ENCODE measurements at places on chromosomes 4 and X. TPM values are rescaled to one million over a fixed set of nuclear protein-coding genes. Genes with fewer than 3 reads are reported as not detected.
A peak's percentile ranks its signal among the peaks of the same experiment; 100 is the strongest.

The JCHAIN gene
- 1.5 TPM for polyA plus RNA-seq

The GYG2 gene
- polyA plus RNA-seq = 13.2 TPM

The CXCL11 gene
- 0.30 TPM for polyA plus RNA-seq

The PNPLA4 gene
- 16.1 TPM for polyA plus RNA-seq

The SRP72 gene
- polyA plus RNA-seq = 66.3 TPM

The NWD2 gene
- polyA plus RNA-seq = 0.64 TPM

- DNase-seq = no peak
These were observed 36.7 kb downstream of the CHRDL1 start for GRCh38 chrX:110758781-110759422.

DNA sequence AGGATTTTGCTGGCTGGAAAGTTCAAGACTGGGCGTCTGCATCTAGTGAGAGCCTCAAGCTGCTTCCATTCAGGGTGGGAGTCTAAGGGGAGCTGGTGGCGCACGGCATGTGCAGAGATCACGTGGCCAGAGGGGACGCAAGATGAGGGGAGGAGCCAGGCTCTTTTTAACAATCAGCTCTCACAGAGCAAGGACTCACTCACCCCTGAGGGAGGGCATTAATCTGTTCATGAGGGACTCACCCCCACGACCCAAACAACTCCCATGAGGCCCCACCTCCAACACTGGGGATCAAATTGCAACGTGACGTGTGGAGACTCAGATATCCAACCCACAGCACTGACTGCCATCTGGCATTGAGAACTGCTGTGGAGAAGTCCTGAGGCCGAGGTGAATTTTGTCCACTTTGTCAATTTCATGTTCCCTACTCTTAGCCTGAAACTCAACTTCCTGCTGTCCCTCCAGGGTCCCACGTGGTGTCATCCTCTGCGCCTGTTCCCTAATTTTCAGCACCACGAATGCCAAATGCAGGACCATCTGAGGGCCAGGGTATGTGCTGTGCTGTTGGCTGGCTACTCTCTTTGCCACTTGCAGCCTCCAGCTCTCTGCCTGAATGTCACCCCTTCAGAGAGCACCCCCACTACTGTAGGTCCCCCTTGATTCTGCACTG is 5.6 kb downstream of the ZFP92 start:
- DNase-seq = no peak

- no peak for DNase-seq
These were observed 329.0 kb downstream of the STIM2 start for GRCh38 chr4:27189683-27190082.

GRCh38 chr4:143285696-143286437 is 50.8 kb upstream of the GAB1 start:
- no peak for DNase-seq

GRCh38 chr4:23890369-23891063 is 669 bp upstream of the PPARGC1A start:
- DNase-seq = peak; percentile 18

GRCh38 chr4:55358246-55358645 is 12.2 kb downstream of the SRD5A3 start:
- DNase-seq = no peak

GRCh38 chr4:22343606-22344005 is 172.3 kb downstream of the ADGRA3 start:
- DNase-seq = no peak

- no peak for DNase-seq
These were observed 485.5 kb downstream of the TRAM1L1 start for GRCh38 chr4:116599859-116600258.

- DNase-seq = peak; percentile 54
These were observed 2340.7 kb downstream of the PCDH7 start for GRCh38 chr4:33060674-33061542.

- no peak for DNase-seq
These were observed 64.4 kb upstream of the ACSL4 start for GRCh38 chrX:109797311-109797975.

- DNase-seq = no peak
These were observed 626.8 kb downstream of the TLL1 start for GRCh38 chr4:166499820-166500219.

- DNase-seq = peak; percentile 1
These were observed 60.4 kb upstream of the TAF9B start for GRCh38 chrX:78199851-78200250.

DNA sequence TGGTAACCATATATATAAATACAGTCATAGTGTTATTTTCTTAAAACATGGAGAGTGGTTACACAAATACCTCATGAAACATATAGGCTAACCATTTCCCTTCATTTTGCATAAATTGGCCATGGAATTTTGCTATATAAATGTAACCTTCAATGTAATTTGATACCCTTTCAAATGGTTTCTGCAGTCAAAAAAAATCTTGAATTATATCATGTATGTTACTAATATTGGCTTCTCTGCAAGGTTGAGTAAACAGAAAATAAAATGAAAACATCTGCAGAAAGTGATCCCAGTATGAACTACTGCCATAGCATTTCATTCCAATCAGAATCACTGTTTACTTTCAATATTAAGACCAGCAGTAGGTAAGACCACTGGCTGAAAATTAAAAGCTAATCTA is 1165.9 kb upstream of the TENM3 start:
- DNase-seq = no peak

DNA sequence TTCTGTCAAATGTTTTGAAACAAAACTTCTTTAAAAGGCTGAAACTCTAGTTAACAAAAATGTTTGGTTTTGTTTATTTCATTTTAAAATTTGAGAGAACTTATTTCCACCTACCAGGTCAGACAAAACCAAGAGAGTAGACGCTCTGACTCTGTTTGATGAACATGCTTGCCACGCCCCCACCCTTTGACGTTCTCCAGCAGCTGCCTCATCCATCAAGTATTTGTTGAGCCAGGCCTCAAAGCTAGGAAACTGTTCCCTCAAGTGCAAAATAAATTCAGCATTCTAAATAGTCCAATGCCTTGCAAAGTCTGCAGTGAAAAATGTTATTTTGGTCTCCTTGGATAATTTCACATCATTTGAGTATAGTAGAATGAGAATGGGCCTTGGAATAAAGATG is 121.6 kb downstream of the GUCY2F start:
- no peak for DNase-seq

DNA sequence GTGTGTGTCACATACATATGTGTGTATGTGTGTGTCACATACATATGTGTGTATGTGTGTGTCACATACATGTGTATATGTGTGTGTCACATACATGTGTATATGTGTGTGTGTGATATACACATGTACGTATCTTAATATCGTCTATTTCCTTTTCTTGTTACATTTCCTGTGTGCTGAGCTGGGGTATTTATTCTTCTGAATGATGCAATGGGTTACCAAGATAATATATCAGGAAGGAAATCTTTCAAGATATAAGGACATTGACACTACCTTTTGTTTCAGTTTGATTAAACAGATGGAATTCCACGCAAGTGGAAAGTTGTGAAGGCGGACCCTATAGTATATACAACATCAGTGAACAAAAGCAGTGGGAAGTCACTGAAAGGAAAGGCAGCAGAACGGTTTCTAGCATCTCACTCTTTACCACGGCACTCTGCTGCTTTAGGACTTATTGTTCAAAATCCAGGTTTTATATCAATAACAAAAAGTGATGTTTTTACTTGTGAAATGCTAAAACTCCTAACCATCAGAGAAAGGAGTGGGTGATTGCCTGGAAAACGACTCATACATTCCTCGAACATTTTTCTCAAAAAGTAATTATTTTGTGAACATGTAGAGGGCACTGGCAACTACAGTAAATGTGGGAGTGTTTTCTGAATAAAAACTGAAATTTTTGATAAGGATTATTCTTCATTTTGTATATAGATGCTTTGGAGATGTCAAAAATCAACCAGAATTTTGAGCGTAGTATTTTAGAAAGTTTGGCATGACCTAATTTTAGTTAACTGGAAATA is 43.1 kb upstream of the IL21 start:
- no peak for DNase-seq

GRCh38 chr4:26163425-26164362 is 157.1 kb upstream of the RBPJ start:
- no peak for DNase-seq

DNA sequence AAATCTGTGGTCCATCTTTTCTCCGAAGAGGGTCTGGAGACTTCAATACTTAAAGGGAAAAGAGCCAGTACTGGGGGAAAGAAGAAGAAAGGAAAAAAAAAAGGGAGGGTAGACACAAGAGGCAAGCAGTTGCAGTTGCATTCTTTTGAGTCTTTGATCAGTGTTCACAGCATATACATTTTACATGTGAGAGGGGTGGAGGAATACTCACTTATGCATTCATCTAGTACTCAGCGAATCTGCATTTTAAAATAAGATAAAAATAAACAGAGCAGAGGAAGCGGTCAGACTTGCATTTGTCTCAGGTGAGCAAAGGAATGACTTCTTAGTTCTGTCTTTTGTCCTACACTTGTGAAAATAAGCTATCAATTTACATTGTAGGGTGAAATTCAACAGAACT is 275.6 kb downstream of the SLC7A11 start:
- no peak for DNase-seq

GRCh38 chr4:157220371-157220881 is at the start of gene GRIA2:
GRIA2 (plus strand) TSS chr4:157220728; CDS start chr4:157221043, 315 bp downstream.
- DNase-seq = peak; percentile 75

DNA sequence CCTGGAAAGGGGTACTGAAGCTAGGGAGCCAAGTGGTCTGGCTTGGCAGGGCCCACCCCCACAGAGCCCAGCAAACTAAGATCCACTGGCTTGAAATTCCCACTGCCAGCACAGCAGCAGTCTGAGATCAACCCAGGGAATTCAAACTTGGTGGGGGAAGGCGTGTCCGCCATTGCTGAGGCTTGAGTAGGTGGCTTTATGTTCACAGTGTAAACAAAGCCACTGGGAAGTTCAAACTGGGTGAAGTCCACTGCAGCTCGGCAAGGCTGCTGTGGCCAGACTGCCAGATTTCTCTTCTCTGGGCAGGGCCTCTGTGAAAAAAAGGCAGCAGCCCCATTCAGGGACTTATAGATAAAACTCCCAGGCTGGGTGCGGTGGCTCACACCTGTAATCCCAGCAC is 58.9 kb downstream of the TFDP3 start:
- no peak for DNase-seq

DNA sequence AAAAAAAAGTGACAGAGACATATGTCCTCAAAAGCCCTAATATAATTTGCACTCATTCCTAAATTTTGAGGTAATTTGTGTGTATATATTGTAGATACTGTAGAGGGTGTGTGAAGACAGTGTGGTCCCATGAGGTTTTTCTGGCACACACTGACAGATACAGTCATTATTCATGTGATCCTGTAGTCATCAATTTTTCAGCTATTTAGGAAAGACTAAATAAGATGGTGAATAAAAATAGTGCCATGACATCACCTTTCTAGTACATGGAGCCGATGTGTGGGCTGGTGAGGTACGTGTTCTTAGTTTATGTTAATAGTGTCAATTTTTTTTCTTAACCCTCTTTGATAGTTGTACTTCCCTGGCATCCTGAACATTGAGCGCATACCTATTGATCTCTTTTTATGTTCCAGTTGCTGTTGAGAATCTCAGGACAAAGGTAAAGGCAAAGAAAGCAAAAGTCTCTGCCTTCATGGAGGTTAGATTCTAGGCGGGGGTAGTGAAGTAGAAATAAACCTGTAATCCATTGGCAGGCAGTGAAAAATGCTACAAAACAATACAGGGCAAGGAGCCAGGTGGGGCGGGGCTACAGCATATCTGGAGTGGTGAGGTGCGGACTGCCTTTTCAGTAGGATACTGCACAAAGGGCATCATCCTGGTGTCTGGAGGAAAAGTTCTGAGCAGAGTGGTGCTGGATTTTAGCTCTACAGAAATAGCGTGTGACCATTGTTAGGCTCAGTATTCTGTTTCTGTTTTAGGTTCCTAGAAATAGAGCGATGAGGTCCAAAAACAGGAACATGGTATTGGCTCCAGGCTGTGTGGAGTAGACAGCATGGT is 93.8 kb downstream of the ARHGAP10 start:
- DNase-seq = peak; percentile 35

DNA sequence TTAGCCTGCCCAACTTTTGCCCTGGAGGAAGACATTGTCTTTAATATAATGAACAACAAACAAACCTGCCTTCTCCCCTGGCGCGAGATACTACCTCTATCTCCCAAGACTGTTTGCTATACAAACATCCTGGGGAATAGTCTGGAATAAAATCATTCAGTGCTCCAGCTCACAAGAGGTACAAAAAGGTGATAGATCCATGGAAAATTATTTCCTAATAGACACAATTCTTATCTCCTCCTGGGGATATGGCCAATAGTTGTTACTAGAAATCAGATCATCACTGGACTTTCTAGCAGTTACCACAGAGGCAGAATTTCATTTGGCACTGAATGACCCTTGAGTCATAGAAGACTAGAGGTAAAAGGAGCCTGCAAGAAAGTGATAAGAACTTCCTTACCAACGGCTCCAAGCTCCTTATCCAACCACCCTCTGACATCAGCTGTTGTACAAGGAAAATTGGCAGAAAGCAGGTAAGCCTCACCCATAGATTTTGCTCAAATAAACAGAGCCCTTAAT is 38.1 kb downstream of the MID1 start:
- DNase-seq = peak; percentile 52

DNA sequence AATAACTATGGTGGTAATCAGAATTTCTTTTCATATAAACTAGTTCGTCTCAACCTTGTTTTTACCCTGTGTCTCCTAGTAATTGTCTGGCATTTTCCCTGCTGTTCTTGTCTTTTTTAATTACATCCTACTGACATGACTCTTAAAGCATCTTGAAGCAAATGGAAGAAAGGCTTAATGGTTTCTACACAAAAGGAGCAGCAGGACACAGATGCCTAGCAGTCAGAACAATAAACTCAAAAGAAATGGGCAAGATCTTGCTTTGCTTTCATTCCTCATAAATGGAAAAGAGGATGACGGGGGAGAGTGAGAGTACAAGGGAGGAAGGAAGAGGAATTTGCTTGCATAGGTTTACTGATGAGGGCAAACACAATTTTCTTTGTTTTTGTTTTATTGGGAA is 293.2 kb upstream of the EMCN start:
- DNase-seq = no peak

DNA sequence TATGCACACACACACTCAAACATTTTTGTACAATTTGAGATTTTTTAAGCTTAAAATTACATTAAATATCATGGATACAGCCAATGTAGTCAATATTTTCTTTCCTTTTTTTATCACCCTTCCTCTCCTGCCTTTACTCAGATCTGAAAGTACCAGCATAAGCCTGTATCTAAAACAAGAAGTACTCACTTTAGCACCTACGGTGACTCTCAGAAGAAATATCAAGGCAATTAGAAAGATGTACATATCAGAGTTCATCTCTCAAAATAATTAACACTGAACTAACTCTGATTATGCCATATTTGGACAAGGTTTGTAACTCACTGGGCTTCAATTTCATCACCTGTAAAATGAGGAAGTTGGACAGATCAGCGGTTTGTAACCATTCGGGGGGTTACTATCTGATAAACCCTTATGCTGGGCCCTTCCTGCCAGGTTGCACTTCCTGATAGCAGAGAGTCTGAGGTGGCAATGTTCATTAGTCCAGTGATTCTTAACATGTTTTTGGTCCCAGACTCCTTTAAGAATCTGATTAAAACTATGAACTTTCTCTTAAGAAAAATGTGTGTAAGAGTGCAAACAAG is 5.7 kb upstream of the GPR174 start:
- no peak for DNase-seq

DNA sequence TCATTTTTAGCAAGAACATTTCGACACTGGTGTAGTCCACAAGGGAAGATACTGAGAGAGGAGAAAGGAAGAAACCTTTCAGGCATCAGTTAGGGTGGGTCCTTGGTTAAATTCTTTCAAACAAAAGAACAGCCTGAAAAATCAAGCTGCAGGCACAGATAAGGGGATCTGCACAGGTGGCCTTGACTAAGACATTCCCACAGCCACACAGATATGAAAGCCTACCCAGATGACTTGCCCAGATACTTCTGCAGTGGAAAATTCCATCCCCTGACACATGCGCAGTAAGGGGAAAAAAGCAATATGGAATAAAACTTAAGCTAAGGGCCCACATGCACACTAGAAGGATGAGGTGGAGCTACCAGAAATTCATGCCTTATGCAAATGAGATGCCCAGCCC is 8.9 kb upstream of the TMEM165 start:
- no peak for DNase-seq

Data from large intestine (tissue), 12 donors.